ENCODE measurements at places on chromosomes 7 and 10.
A peak's percentile ranks its signal among the peaks of the same experiment; 100 is the strongest.

DNA sequence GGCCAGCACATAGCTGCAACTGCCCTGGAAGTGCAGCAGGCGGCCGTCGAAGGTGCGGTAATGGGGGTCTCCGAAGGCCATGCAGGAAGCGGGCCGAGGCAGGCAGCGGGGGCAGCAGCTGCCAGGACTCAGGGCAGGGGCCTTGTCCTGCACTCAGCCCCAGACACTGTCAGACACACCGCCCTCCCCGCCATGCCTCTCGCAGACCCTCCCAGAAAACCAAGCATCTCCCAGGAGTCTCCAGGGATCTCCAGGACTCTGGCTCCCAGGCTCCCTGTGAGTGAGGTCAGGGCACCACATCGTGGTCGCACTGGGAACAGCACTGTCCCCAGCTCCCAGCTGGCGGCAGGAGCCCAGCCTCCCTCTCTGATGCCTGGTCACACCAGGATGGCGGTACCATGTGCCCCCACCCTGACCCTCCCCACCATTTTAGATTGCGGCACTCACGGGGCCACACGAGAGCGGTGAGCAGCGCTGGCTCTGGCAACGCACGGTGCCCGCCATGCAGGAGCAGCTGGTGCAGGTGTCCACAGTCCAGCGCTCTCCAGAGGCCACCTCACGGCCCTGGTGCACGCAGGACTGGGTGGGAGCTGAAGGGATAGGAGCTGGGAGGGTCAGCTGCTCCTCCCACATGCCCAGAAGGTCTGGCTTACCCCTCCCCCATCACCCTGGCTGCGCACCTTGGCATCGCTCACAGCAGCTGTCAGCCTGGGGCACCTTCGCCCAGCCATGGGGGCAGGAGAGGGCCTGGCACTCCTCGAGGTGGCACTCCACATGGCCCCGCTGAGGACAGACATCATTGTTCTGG is 17.5 kb downstream of the ATP6V1F start:
- DNase-seq, result no peak

- no peak for DNase-seq
Observed at GRCh38 chr10:119447421-119447820, 95.1 kb downstream of the RGS10 start.

DNA sequence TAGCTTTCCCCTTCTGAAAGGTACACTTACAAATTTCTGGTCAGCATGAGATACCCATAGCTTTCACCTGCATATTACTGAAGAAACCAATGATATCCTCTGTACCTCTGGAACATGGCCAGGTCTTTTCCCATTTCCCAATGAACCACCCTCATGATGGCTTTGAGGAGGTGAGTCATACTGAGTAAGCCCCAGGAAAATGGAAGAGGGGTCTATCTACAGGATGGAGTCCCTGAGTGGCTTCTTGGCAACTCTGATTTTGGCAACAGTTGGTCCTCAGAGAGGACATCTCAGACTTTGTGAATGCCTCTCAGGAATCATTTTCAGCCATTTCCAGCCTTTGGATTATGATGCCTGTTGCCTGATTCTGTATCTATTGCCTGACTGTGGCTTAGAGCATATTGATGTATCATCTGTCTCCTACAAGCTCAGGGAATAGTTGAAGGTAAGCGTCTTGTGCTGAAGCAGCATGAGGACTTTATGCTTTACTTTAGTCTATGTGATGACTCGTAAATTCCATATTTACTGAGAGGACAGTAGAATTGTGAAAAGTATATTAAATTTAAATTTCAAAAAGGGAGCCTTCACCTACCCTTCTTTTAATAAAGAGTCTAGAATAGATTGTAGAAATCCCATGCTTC is 84.7 kb upstream of the DKK1 start:
- DNase-seq, result no peak

- DNase-seq, result no peak
Observed at GRCh38 chr10:32413513-32413912, 32.4 kb upstream of the CCDC7 start.

DNA sequence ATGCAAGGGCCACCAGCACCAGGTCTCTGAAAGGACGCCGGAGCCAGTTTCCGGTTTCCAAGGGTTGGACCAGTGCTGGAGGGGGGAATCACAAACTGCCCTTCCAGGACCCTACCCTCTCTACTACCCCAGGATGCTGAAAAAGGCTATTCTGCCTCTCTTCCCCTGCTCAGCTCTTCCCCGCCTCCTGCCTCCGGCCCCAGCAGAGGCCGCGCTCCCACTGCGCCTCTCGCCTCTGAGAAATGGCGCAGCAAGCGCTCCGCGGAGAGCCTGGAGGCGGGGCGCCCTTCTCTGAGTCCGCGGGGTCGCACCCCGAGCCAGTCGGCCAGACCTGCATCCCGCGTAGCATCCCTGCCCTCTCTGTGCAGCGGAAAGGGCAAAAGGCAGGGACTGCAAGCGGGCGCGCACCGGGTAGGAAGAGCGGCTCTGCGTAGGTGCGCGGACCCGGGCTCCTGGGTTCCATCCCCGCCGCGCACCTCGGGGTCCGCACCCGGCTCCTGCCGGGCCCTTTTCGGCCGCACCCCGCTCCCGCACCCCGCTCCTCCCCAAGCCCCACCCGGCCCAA is 476 bp upstream of the RET start:
- no peak for DNase-seq

GRCh38 chr7:121447243-121447910 is 51.3 kb upstream of the FAM3C start:
- DNase-seq, result no peak

- DNase-seq, result no peak
Observed at GRCh38 chr10:73983096-73984047, 14.5 kb upstream of the VCL start.

DNA sequence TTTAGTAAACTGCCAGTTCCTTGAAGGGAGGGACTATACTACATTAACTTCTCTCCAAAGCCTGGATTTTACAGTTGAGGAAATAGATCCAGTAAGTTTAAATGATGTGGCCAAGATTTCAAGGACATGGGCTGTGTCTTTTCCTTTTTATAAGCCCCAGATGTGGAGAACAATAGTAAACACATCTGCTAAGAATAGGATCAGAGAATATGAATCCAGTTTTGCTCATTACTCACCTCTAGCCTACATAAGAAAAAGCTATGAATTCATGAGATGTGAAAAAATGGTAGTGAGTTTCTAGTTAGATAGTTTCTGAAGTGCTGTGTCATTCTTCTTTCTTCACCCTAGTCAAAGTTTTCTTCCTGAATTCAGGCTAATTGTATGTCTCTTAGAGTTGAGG is 38.6 kb downstream of the MAGI2 start:
- DNase-seq, result no peak

DNA sequence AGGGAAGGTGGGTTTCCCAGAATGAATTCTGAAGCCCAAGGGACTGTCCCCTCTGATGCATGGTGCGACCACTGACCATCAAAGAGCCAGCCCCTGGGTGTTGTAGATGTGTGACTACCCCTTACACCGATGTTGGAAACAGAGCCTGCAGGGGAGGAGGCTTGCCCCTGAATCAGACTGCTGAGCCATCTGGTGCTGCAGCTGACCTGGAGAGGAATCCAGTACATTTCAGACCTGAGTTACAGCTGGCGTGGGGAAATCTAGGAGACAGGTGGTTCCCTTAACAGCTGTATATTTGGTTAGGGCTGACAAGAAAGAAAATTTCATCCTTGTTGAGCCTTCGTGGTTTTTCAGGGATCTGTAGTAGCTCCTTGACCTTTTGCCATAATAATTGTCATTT is 195.5 kb downstream of the CELF2 start:
- no peak for DNase-seq

- DNase-seq, result peak; percentile 63
Observed at GRCh38 chr7:19713676-19714075, 4.8 kb upstream of the POLR1F start.

- no peak for DNase-seq
Observed at GRCh38 chr7:96657347-96658021, 52.2 kb downstream of the SEM1 start.

DNA sequence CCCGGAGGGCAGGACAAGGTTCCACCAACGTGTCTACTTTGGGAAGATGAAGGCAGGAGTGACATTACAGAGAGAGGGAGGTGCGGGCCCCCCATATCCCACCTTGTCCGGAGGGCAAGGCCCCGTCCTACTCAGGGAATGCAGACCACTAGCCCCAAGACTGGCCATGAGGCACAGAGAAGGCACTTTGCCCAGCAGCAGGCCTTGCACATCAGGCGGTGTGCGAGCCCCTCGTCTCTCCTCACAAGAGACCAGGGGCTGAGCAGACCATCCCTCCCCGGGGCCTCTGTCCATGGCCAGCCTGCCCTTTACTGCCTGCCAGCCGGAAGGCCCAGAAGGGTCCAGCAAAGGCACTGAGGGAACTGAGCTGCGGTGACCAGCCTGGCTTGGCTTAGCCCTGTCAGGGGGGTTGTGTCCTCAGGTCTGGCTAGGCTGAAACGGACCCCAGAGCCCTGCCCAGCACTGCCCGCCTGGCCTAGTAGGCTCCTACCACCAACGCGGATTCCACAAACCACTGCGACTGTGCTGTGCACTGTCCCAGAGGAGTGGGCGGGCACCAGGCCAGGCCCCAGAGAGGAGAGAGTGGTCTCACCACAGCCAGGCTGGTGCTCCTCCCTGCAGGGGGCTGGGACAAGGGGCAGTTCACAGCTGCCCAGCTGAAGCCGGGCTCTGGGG is 16.7 kb downstream of the CAMK2B start:
- DNase-seq, result no peak

DNA sequence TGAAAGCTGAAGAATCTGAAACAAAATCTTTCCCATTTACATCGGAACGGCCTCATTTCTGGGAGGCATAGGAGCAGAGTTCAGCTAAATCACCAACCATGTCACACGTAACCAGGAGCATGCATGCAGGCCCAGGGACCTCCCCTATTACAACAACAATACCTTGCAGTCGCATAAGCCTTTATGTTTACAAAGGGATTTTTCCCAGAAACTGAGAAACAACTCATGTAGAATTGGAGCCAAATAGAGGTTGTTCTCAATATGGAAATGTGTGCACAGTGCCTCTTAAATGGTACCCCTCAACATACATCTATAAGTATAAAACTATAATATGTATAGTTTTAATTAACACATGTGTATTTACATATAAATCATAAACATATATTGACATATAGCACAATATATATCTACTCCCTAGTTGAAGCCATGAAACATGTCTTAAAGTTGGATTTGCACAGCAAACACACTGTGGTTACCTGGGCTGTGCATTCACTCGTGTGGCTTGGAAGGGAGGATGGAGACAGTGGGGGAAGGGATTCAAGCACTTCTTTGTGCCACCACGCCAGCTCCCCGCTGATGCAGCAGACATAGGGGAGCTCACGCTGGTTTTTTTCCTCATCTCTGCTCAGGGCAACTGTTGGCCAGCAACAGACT is 35.0 kb upstream of the DGKI start:
- DNase-seq, result no peak

DNA sequence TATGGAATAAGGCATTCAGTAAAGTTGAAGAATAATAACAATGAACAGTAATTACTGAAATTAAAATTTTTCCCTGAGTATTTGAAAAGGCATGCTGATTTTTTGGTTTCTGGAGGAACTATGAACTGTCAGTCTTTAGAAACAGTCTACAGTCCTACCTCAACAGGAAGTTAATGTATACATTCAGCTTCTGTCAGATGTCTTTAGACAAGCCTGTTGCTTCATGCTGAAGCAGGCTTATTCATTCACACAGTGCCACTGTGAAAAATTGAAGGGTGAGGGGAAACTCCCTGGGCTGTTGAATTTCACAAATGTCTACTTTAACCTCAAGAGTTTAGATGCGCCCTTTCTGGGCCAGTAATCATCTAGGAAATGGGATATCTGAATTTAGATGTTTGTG is 3.5 kb downstream of the NRF1 start:
- no peak for DNase-seq

DNA sequence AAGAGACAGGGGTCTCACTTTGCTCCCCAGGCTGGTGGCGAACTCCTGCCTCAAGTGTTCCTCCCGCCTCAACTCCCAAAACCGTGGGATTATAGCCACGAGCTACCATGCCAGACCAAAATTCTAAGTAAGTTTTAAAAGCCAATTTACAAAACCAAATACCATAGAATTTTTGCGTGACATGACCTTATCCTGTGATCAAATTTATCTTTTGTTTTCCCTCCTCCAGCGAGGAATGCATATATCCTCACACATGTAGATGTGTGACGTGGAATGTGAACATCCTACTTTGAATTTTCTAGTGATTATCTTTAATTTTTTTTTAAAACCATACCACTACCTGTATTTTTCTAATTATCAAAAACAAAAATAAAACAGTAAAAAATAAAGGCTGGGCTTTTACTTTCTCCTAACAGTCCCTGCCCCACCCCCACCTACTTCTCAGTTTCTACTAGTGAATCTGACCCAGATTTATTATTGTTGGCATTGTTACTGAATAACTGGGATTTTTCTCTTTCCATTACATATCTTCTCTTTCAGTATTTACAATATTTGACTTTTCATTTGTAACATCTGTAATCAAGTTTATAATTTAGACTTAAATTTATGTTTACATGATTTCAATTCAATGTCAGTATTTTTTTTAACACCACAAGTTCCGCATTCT is 26.0 kb downstream of the CYTH3 start:
- DNase-seq, result no peak

DNA sequence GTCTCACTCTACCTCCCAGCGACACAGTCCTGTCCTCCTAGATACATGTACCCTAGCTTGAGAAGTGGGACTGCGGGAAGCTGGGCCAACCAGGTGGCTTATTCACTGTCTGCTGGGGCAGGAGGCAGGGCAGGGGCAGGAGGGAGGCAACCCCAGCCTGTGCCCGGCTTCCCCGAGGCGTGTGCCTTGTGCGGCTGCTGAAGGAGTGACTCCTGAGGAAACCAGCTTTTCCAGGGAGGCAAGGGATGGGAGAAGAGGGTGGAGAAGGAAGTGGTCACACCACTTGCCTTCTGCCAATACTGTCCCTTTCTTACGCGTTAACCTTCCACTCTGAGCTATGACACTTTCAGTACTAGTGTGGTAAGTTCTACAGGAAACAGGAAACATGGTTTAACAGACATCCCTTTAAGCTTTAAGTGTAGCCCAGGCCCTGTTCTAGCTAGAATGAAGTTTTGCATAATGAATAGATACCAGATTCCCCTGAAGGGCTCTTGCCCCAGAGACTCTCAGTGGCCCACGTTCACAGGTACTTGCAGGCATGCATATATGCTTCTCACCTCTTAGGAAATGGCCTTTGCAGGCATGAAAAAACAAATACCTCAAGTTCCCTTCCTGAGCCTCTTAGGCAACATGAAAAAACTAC is 40.6 kb downstream of the SYPL1 start:
- peak; percentile 41 for DNase-seq

GRCh38 chr7:37056234-37056912 is 332.1 kb upstream of the AOAH start:
- DNase-seq, result no peak

DNA sequence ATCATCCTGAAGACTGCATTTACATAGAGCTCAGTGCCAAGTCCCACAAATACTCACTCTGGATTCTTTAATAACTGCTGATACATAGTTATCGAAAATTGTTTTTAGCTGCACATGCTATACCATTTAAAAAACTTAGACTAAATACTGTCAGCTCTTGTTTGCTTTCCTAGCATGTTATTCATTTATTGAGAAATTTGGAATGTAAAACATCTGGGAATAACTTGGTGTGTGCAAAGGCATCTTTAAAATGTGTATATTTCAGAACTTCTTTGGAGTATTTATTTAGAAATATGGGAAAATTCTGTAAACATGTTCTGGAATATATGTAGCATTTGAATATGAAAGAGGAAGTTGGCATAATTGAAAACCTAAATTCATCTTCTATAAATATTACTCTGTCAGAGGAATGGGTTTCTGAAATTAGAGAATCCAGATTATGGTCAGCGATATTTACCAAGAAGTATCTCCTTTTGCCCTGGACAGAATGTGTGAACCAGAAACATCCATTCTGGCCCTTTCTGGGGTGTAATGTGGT is 119.7 kb downstream of the ARID5B start:
- DNase-seq, result no peak
